ENCODE measurements at places on chromosomes 6 and 20.

DNA sequence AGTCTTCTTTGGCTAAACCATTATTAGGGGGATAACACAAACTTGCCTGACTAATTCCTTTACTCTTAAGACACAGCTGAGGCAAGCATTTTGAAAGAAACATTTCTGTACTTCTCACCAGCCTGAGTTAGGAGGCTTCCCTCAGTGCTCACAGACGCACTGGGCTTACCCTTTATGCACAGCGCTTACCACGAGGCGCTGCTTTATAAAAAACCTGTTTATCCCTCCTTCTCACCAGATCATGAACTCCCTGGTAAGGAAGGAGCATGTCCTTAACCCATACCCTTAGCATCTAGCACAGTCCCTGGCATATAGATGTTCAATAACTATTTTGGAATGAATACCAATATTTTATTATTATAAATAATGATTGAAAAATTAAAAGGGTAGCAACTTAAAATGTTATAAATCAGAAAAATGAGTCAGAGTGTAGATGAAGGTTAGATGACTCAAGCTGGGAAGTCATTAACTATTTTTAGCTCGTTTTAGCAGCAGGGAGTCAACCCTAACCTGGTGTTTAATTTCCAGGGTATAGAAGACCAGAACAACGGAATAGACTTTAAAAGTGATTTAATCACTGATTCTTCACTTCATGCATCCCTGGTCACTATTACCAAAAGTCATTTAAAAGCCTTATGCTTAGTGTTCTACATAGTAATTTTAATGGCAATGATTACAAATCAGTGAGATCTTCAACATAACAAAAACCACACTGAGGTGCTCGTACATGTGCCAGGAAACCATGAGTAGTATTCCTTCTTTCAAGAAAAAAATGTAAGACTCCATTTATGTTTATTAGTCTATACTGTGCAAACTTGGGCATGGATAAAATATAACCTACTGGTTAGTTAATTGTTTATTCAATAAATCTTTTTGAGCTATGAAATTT, 4.1 kb upstream of the TPD52L1 start:
- H3K27me3 ChIP-seq: peaks cover 45% of the 10 kb centered on the region
- H3K36me3 ChIP-seq: no peaks in the 10 kb centered on the region
- DNase-seq: no peak
- H3K27ac ChIP-seq: no peak overlapping the region
- peaks cover 5% of the 10 kb centered on the region for H3K4me1 ChIP-seq

DNA sequence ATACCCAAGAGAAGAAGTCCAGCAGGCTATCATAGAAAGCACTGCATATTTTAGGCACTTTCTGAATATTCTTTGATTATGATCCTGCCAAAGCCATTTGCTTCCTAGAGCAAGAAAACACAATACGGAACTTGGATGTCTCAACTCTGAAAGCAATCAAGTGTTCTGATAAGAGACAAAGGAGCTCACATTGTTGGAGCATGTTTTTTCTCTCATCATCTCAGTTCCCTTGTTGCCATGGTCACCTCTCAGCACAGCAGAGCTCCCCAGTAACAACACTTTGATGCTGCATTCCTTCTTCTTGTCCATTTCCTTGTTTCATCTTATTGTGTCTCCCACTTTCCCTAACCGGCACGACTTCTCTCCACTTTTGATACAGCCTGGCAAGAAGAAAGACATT, 168.7 kb upstream of the FUT9 start:
- H3K27me3 ChIP-seq: no peaks in the 10 kb centered on the region
- no peaks in the 10 kb centered on the region for H3K4me1 ChIP-seq
- H3K4me3 ChIP-seq: no peak overlapping the region
- no peaks in the 10 kb centered on the region for H3K36me3 ChIP-seq
- H3K27ac ChIP-seq: no peak overlapping the region

- peaks cover 4% of the 10 kb centered on the region for H3K27me3 ChIP-seq
- no peak overlapping the region for H3K27ac ChIP-seq
- H3K36me3 ChIP-seq: no peaks in the 10 kb centered on the region
- H3K4me1 ChIP-seq: peaks cover 32% of the 10 kb centered on the region
- H3K4me3 ChIP-seq: no peak overlapping the region
Measured at GRCh38 chr6:159931846-159932245, 37.0 kb upstream of the IGF2R start.

DNA sequence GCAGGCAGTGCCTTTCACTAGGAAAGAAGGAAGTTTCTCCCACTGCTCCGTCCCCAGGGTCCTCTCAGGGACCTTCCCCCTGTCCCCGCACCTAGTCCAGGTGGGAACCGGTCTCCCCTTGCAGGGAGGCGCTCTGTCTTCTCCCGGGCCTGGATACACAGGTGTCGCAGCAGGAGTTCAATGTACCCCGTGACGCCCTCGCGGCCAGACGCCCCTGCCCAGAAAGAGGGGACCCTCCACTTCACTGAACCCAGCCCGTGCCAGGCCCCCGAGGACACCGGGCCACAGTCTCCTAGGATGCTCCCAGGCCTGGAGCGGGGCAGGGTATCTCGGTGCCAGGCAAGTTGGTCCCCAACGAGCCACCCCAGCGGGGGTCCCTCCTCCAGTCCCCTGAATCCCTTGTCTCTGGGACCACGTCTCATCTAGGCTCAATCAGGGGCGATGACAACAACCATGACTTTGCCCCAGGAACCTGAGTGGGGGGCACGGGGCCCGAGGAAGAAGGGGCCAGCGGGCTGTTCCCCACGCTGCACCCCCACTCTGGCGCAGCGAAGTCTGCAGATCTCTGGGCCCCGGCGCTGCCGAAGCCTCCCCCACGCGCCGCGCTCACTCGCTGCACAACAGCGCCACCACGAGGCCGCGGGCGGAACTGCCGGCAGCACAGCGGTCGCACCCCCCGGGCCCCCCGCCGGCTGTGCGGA, 103.0 kb downstream of the EDN3 start:
- peak overlapping the region; percentile 55 for H3K4me3 ChIP-seq
- no peaks in the 10 kb centered on the region for H3K36me3 ChIP-seq
- DNase-seq: peak; percentile 83
- peaks cover 18% of the 10 kb centered on the region for H3K27me3 ChIP-seq

GRCh38 chr6:137862419-137863090, 4.5 kb upstream of the TNFAIP3 start:
- H3K36me3 ChIP-seq: peaks cover 21% of the 10 kb centered on the region
- no peak for DNase-seq
- no peaks in the 10 kb centered on the region for H3K27me3 ChIP-seq
- H3K27ac ChIP-seq: no peak overlapping the region
- peaks cover 50% of the 10 kb centered on the region for H3K4me1 ChIP-seq

DNA sequence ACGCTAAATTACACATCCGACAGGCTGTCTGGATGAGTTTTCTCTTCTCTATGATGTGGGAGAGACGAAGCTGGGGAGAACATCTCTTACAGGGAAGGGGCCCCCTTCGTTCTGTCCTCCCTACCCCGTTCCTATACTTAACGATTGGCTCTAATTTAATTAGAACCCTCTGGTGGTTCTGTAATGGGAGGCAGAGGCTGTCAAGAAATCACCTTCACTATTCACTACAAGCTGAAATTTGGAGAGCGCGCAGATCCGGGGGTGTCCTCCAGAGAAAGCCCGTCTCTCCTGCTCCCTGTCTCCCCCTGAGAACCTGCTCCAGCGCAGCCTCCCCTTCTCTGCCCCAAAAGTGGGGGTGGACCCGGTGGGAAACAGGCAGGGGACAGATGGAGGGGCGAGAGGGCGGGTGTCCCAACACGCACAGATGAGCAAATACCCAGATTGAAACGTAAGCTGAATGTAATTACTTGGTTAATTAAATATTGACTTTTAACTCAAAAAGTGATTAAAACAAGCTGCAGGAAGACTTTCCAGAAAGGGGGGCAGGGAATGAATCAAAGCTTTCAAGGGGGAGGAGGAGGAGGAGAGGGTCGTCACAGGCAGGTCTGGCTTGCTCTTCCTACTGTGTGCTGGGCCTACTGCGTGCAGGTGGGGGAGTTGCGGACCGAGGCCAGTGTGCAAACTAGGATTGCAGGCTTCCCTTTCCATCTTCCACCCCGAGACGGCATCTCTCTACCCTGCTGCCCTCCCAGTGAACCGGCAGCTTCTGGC, 1.3 kb downstream of the SULF2 start:
- DNase-seq: no peak
- H3K4me1 ChIP-seq: peaks cover 17% of the 10 kb centered on the region
- H3K36me3 ChIP-seq: no peaks in the 10 kb centered on the region

GRCh38 chr20:34712525-34713192, 8.5 kb downstream of the TP53INP2 start:
- H3K27me3 ChIP-seq: no peaks in the 10 kb centered on the region
- H3K4me1 ChIP-seq: peaks cover 26% of the 10 kb centered on the region
- DNase-seq: no peak
- no peak overlapping the region for H3K4me3 ChIP-seq
- no peak overlapping the region for H3K27ac ChIP-seq

- no peak overlapping the region for H3K4me3 ChIP-seq
- no peaks in the 10 kb centered on the region for H3K4me1 ChIP-seq
- H3K36me3 ChIP-seq: no peaks in the 10 kb centered on the region
- H3K27ac ChIP-seq: no peak overlapping the region
- H3K27me3 ChIP-seq: no peaks in the 10 kb centered on the region
Measured at GRCh38 chr6:66291905-66292304, 584.9 kb upstream of the EYS start.
